HS-5 (cell line): ENCODE measurements at places on chromosomes 13 and 19.

- no peak for DNase-seq
Measured at GRCh38 chr13:112968910-112969691, at the start of gene MCF2L. TSS of gene MCF2L (plus strand) at chr13:112969214. CDS start at chr13:112969380, 166 bp downstream.

- no peak for DNase-seq
Measured at GRCh38 chr19:19661675-19662251, 1.7 kb downstream of the ATP13A1 start.

GRCh38 chr19:51368366-51369282 lies at the start of gene CLDND2:
TSS of gene CLDND2 (minus strand) at chr19:51369003. CDS start at chr19:51368577, 426 bp downstream.
- DNase-seq, result no peak

- no peak for DNase-seq
Measured at GRCh38 chr19:11887234-11887610, 360 bp upstream of the ZNF69 start.
